Hematopoietic multipotent progenitor cell treated with erythropoietin and hydrocortisone succinate and interleukin-3 and kit ligand, for 8 days (in vitro differentiated cells): ENCODE measurements at places on chromosomes 5 and 9.

DNA sequence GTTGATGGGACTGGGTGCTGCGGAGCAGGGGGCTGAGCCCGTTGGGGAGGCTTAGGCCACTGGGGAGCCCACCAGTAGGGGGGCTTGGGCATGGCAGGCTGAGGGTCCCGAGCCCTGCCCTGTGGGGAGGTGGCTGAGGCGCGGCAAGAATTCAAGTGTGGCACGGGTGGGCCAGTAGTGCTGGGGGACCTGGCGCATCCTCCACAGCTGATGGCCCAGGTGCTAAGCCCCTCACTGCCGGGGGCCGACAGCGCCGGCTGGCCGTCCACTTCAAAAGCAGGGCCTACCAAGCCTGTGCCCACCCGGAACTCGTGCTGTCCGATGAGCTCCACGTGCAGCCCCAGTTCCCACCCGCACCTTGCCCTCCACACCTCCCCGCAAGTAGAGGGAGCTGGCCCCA, 917.5 kb downstream of the TAF11L14 start:
- no peak for DNase-seq

GRCh38 chr9:137136261-137136880, 2.6 kb upstream of the GRIN1 start:
- DNase-seq = no peak

DNA sequence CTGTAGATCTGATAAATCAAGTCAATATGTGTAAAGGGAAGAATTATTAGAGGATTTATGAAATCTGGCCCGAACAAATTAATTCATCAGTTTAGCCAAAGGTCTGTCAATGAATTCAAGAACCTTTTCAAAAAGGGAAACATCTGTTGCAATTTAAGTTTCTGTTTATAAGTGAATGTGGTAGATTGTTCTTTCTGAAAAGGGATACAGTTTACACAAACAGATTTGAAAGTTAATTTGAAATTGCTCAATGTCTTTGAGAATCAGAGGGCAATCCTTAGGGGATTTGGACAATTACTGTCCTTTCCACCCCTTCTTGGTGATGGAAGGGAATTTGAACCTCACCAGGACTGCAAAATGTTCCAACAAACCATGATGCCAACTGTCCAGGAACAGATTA, 29.7 kb upstream of the ERCC6L2 start:
- DNase-seq = no peak

DNA sequence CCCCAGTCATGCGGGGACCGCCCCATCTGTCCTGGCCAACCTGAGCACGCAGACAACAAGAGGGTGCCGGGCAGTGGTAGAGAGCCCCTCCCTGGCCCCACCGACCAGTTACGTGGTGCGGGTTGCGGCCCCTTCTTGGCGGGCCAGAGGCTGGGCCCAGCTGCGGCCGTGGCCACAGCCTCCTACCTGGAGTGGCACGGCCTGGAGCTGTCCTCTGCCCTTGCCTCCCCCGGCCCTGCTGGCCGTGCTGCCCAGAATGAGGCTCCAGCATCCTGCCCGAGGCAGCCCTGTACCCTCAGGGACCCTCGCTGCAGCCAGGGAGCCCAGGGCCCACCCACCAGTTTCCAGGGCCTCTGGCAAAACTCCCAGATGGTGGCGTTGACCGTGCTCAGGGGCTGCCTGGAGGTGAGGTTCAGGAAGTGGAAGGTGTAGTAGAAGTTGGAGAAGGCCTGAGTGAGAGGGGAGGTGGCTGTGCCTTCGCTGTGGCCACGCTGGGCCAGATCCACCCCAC, 5.7 kb downstream of the ENTPD8 start:
- DNase-seq = no peak

GRCh38 chr5:80860924-80861613, 99.1 kb upstream of the RASGRF2 start:
- no peak for DNase-seq

GRCh38 chr5:154138701-154139100, 51.8 kb upstream of the GALNT10 start:
- DNase-seq = no peak

- DNase-seq = no peak
Measured at GRCh38 chr9:87346061-87346665, 151.5 kb upstream of the DAPK1 start.

DNA sequence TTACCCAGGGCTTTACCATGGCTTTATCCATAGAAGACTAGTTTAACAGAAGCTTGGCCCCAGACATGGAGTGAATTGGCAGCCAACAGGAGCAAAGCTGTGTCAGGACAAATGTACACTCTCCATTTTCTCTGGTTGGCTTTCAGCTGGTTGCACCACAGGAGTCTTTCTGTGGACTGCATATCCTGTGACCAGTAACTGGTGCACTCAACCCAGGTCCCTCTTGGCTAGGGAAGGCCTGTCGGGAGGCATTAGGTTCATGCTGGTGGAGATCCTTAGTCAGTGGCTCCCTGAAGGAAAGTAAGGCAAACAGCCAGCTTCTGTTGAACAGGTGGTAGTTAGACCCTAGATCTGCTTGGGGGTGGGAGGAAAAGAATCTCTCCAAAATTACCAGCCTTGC, 146.9 kb upstream of the TLX3 start:
- DNase-seq = no peak

DNA sequence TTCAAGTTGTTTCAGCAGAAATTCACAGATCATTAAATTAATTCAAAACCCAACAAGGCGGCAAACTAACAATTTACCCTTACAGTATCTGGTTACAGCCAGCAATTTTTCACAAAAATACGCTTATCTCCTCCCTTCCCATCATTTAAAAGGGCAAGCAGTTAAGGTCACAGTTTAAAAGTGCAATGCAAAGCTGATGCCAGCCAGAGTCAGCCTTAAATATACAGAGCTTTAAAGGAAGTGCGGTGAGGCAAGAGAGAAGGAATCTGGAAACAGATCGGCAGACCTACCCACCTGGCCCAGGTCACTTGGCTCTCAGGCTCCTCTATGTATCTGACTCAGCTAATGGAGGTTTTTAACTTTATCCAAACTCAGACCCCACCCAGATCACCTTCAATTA, 31.0 kb downstream of the EPB41L4A start:
- DNase-seq = no peak

DNA sequence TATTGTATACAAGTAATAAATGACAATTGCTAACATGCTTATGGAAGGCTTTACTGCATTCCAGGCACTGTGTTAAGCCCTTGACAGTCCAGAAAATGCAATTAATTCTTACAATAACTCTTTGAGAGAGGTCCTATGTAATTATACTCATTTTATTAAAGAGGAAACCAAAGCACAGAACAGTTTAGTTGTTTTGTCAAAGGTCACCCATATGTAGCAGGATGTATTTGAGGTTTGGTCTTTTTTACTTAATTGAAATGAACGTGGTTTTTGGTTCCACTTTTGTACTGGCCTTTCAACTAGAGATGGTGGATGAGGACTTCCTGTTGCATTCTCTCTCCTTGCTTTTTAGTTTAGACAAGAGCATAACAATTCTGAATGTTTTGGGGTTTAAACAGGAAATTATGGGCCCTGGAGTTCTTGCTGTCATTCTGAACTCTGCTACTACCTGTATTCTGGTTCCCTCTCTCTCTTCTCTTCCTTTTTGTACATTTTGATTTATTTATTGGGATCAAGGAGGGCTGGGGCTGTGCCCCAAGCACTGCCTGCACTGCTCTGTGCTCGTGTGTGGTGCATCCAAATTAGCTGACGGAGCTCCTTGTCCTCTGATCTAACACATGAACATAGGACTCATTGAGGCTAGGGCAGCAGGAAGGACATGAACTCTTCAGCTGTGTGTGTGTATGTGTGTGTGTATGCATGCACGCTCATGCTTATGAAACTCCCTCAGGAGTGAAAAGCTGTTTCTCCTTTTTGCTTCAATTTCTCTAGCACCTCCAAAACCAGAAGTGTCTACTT, 47.4 kb downstream of the SLC28A3 start:
- DNase-seq = no peak

DNA sequence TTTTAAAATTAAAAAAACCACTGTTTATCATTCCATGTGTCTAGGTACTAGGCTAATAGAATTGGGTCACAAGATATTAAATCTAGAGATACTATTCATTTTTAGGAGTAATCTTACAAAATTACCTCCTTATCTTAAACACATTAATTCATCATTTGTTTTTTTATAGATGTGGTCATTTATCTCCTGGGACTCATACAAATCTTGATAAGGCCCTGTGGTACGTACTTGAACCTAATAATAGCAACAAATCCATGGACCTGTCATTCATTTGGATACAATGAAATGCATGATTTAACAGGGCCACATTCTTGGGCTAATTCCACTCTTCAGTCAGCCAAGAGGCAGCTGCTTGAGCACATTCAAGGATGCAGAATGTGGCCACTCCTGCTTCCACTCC, 66.4 kb upstream of the MARCHF11 start:
- no peak for DNase-seq
